Effector memory CD8-positive, alpha-beta T cell (primary cell): ENCODE measurements at places on chromosomes 12 and 14.

GRCh38 chr12:116189692-116190091 lies 87.8 kb downstream of the MED13L start:
- DNase-seq: no peak

DNA sequence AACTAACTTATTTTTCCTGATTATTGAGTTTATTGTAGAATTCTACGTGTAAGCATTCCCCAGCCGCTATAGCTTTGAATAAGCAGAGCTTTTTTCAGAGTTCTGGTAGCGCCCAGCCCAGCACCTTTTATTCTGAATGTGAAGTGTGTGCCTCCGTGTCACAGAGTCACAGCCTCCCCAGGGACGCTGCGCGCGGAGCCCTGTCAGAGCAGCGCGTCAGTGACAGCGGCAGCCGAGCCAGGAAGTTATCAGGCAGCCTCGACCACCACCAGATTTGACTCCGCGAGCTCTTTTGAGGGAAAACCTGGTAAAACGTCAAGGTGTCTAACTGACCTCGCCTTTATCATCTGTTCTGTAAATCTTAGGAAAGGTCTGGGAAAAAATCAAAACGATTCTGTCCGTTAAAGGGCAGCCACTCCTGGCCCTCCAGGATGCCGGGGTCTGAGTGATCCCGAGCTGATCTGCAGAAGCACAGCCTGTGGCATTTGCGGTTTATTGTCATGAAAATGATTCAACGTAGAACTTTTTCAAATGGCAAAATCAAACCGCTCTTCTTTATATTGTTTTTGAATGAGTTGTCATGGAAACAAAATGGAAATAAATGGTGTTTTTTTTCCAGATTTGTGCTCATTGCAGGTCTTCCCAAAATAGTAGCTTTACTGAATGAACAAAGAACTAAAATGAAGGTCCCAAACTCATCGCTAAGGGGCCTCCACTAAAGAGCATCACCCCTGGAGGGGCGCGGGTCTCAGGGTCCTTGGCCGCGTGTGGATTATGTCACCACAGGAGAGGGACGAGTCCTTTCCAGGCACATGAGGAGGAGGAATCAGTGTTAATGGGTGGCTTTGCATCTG lies 43.1 kb upstream of the MMP17 start:
- DNase-seq: no peak

- no peak for DNase-seq
Measured at GRCh38 chr14:99225436-99226203, 46.4 kb downstream of the BCL11B start.

GRCh38 chr12:88897723-88898122 lies 317.5 kb upstream of the KITLG start:
- no peak for DNase-seq

DNA sequence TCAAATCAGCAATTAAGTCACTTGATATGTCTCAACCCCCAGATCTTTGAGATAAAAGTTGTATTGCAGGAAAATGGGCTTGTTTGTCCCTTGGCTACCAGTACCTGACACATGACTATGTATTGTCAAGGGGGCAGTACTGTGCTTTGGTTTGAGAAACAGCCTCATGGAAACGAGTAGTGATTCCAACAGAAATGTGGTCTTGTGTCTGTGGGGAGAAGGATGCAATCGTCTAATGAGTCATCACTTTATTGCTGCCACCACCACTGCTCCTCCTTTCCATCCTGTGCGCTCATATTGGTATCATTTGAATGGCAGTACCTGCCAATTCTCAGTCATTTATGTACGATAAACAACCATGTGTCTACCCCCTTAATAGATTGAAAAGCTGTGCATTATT lies 72.8 kb upstream of the ARHGAP5 start:
- no peak for DNase-seq

- no peak for DNase-seq
Measured at GRCh38 chr14:105733081-105734065, 207.0 kb downstream of the TMEM121 start.
